ENCODE measurements at places on chromosomes 1 and 21.
A peak's percentile ranks its signal among the peaks of the same experiment; 100 is the strongest.

GRCh38 chr1:182111496-182111895 is 50.0 kb upstream of the ZNF648 start:
- DNase-seq = no peak

GRCh38 chr1:56577406-56578137 is 1.8 kb downstream of the PLPP3 start:
- DNase-seq = peak; percentile 46

GRCh38 chr1:21239221-21239620 is 51.0 kb downstream of the ECE1 start:
- no peak for DNase-seq

DNA sequence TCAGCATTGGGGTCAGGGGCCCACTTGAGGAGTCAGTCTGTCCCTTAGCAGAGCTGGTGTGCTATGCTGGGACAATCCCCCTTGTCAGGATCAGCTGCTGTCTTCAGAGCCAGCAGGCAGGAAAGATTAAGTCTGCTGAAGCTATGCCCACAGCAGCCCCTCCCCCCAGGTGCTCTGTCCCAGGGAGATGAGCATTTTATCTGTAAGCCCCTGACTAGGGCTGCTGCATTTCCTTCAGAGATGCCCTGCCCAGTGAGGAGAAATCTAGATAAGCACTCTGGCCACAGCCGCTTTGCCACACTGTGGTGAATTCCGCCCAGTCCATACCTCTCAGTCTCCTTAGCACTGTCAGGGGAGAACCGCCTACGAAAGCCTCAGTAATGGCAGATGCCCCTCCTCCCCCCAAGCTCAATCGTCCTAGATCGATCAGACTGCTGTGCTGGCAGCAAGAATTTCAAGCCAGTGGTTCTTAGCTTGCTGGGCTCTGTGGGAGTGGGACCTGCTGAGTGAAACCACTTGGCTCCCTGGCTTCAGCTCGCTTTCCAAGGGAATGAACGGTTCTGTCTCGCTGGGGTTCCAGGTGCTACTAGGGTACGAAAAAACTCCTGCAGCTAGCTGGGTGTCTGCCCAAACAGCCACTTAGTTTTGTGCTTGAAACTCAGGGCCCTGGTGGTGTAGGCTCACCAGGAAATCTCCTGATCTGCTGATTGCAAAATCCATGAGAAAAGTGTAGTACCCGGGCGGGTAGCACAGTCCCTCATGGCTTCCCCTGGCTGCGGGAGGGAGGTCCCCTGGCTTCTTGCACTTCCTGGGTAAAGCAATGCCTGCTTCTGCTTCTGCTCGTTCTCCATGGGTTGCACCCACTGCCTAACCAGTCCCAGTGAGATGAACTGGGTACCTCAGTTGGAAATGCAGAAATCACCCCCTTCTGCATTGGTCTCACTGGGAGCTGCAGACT is 25.1 kb upstream of the TP53BP2 start:
- no peak for DNase-seq

GRCh38 chr1:208335371-208336136 is 91.4 kb upstream of the PLXNA2 start:
- DNase-seq = no peak

DNA sequence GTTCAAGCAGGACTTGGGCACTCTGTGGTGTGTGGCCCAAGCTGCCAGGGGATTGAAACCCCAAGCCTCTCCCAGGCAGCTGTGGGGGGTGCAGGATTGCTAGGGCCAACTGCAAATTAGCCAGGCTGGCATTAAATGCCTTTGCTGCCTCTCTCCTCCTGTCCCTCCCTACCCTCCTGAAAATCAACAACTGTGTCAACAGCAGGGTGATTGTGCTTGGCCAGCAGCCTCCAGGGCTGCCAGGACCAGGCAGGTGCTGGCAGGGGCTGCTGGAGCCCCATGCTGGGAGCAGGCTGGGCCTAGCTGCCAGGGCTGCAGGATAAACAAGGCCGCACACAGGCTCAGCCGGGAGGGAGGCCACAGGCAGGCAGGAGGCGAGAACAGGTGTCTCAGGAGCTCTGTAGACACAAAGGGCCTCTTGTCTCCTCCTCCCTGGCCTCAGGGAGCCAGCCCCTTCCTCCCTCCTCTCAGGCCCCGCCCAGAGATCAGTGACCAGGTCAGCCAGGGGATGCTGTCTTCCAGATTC is 11.4 kb downstream of the SOX13 start:
- no peak for DNase-seq

DNA sequence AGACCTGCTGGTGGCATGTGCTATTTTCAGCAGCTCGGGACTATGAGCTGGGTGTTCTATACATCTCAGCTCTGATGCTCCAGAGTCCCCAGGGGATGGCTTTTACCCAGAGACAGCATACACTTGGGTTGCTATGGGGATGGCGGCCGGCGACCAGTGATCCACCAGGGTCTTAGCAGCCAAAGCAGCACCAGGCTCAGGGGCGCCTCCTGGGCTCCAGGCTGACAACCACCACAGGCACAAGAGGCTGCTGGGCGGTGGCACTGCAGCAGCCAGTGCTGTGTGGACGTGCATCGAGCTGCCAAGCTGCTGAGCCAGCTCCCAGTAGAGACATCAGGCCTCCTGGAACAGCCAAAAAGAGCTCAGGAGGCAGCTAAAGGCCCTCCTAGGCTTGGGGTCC is 37.6 kb upstream of the CLSTN1 start:
- no peak for DNase-seq

- DNase-seq = no peak
These were observed 14.0 kb upstream of the DISC1 start for GRCh38 chr1:231612393-231613089.

GRCh38 chr1:107965110-107965991 is at the start of gene VAV3:
Gene VAV3 (minus strand): TSS chr1:107965180. CDS start chr1:107964869, 311 bp downstream.
- DNase-seq = peak; percentile 90
